ENCODE measurements at places on chromosomes 7 and 10.

GRCh38 chr10:84429926-84430520, 101.6 kb downstream of the CCSER2 start:
- DNase-seq = peak; percentile 52

DNA sequence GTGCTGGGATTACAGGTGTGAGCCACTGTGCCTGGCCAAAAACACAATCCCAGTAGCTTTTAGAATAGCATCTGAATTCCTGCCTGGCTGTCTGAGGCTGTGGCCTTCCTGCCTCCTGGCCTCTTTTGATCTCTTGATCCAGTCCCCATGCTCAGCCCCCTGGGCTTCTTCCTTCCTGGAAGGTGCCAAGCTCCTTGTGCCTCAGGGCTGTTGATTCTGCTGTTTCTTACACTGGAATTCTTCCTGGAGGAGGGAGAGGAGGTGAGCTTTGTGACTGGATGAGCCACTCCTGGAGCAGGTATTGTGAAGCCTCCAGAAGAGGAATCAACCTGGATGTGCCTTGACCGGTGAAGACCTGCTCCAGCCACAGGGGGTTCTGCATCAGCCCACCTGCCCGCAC, 17.3 kb upstream of the MKI67 start:
- DNase-seq = no peak

GRCh38 chr10:1166101-1166827, 110.1 kb downstream of the WDR37 start:
- no peak for DNase-seq

DNA sequence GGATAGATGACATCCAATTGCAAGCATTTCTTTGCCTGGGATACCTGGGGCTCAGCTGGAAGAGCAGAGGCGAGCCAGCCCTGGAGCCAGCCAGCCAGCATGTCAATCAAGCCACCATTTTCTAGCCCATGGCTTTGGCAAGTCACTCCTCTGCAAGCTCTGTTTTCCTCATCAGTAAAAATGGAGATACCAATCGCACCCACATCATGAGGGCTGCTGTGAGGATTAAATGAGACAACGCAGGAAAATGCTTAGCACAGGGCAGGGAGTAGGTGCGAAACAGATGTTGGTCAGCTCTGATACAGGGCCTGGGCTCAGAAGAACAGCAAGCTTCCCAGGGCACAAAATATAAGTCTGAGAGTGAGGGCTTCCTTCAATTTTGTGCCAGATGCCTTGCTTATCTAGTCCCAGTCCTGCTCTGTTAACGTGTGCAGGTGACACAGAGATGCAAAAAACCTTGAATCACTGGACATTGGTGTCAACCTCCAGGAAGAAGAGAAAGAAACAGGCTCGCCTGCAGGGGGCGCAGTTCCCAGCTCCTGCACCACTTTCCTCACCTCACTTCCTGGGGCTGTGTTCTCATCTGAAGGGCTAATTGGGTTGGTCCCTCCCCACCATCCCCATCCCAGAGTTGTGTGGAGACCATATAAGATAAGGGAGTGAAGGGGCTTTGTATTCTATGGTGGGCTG, 72.8 kb upstream of the CACUL1 start:
- DNase-seq = no peak

DNA sequence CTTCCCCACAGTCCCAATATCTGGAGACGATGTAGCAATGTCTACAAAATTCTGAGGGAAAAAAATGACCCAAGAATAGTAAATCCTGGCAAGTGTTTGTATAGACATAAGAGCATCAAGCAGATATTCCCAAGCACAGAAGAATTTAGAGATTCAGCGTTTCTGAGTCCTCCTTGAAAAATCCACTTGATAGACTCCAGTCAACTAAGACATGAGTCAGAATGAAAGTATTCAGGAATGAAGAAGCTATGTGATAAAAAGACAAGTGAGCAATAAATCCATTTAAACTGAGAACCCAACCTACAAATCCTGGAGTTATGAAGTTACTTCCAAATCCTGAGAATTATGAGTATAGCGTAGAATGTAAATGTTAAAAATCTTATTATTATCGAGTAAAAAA, 86.1 kb upstream of the NPY start:
- no peak for DNase-seq

GRCh38 chr7:30965883-30966282, 2.1 kb downstream of the GHRHR start:
- no peak for DNase-seq
